ENCODE measurements at places on chromosomes 12 and 14.

- no peak for DNase-seq
Observed at GRCh38 chr14:66369157-66369697, 116.9 kb upstream of the CCDC196 start.

- no peak for DNase-seq
Observed at GRCh38 chr14:68307790-68308168, 485.1 kb downstream of the ZFP36L1 start.

DNA sequence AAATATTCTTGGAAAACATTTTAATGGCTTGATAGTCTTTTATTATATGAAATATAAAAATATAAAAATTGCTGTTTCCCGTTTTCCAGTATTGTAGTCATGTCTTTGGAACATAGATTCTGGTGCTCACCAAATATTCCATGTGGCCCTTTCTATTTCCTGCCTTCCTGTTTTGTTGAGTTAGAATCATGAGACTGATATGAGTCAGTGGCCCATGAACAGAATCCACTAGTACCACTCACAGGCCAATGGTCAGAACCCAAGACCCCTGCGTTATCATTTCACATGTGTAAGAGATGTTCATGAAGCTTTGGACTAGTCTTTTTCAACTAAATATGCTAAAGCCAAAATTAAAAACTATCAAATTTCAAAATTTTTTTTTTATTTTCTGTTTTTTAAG lies 56.9 kb downstream of the BICD1 start:
- no peak for DNase-seq

GRCh38 chr12:19869413-19869812 lies 430.1 kb downstream of the AEBP2 start:
- DNase-seq: no peak

DNA sequence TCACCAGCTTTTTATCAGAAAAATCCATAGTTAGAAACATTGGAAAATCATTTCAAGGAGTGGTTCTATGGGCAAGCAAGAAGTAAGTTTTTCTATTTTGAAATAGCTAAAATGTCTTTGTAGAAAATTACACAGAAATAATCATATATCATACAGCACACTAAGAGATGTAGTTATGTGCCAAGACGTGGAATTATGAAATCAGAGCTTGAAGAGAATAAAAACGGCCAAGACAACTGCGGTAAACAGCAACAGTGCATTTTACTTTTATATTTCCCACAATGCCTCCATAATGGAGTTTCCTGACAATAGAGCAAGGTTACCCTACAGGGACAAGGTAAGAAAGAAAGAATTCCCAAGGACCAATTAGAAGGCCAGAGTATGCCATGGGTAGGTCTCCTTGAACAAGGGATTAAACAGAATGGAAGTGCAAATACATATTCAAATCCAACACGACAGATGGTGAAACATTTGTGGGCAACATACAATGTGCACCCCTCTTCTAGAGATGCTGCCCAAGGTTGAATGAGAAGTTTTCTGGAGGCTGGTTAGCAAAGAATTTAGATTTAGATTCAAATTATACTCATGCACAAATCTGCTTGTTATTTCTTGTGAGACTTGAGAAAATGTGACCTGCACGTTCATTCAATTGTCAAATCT lies 76.1 kb upstream of the BTG1 start:
- DNase-seq: no peak

GRCh38 chr14:54675236-54676128 lies 108.6 kb downstream of the SAMD4A start:
- no peak for DNase-seq

- DNase-seq: no peak
Observed at GRCh38 chr12:13144266-13144828, 40.9 kb upstream of the GSG1 start.

- DNase-seq: no peak
Observed at GRCh38 chr14:76810525-76810924, 2.2 kb downstream of the ANGEL1 start.

DNA sequence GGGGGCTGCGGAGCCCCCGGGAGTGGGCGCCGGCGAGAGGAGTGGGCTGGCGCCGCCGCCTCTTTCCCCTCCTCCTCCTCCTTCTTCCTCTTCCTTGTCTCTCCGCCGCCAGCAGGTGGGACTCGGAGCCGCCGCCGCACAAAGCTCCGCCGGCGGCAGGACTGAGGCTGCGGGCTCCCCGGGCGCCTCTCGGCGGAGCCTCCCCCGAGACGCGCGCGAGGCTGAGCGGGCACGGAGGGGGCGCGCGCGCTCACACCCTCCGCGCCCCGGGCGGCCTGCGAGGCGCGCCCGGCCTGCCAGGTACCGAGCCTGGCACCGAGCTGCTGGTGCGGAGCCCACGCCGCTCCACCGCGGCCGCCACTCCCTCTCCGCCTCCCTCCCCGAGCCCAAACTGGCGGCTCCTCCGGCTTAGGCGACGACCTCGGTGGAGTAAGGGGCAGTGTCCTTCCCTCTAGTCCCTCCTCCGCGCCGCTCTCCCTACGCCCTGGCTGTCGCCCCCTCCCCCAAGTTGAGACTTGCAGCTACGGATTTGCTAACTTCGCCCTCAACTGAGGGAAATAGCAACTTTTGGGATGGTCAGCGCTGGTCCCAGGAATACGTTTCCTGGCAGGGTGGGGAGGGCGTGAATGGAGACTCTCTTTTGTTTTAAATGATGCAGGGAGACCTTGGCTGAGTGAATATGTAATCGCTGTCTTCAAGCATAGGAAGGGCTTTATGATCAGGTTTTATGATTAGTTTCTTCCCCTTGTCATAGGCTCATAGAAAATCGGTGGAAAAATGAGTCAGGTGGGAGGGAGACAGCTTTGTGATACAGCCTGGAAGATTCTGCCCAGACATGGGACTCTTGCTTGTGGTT lies 199.5 kb upstream of the CAND1 start:
- peak; percentile 68 for DNase-seq

GRCh38 chr12:2214411-2214810 lies 161.6 kb downstream of the CACNA1C start:
- no peak for DNase-seq

DNA sequence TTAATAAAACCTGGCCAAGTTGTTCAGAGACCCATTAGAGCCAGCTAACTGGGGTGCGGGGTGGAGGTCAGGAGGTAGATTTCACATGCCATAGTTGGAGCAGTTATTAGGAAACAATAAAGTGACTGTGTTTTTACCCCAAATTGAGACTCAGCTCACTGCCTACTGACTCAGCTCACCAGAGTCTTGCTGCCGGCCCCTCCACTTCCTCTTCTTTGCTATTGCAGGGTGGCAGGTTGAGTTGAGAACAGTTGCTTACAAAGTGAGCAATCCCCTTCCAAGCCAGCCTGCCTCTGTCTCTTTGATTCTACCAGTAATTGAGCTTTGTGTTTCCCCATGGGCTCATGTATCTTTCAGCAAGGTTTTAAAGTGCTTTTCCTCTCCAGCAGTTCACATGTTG lies 12.9 kb downstream of the ST8SIA1 start:
- no peak for DNase-seq

DNA sequence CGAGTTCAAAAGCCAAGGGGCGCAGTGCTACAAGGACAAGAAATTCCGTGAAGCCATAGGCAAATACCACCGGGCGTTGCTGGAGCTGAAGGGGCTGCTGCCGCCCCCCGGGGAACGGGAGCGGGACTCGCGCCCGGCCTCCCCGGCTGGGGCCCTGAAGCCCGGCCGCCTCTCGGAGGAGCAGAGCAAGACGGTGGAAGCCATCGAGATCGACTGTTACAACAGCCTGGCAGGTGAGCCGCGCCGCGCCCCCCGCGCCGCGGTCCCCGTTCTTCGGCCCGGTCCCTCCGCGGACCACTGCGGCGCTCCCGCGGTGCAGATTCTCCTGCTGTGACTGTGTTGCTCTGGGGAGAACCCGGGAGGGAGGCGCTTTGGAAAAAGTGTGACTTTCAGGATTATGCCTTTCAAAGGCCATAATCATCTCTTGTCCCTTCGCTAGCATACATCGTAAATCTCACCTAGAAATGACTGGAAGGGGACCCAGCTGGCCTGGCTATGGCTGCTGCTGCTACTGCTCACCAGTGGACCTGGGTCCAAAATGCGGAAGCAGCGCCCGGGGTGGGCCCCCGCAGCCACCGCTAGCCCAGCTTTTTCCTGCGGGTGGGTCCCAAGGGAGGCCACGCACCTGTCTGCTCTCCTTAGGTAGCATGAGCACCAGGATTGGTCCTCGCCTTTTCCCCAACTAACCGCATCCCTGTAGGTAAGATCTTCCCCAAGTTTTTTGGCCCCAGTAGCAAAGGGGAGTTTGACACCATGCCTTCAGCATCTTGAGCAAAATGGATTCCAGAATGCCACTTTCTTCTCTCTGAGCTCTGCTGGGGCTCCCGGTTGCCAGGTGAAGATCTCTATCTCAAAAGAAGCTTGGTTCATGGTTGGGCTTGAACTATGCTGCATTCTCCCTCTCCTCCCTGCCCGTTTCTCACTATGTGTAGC lies 853 bp downstream of the TTC9 start:
- no peak for DNase-seq

GRCh38 chr14:39233680-39234326 lies at the start of gene MIA2:
TSS of gene MIA2 (plus strand) at chr14:39233915. CDS start at chr14:39234115, 200 bp downstream.
- no peak for DNase-seq

DNA sequence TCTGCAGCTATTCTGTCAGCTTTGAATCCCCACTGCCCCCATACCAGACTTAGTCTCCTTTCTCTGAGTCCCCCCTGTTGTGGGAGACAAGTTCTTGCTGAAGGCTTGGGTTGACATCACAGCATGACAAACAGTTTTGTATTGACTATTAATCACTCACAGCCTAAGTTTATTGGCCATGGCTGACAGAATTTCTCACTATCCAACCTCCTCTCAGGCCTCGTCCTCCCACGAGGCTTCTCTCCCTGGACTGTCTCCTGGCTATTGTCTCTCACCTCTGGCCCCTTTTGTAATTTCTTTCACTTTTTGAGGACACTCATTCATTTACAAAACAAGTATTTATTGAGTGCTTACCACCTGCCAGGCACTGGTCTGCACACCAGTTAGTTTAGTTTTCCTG lies 35.2 kb upstream of the DCD start:
- no peak for DNase-seq

- peak; percentile 21 for DNase-seq
Observed at GRCh38 chr14:66511849-66512248, 3.9 kb downstream of the GPHN start.

DNA sequence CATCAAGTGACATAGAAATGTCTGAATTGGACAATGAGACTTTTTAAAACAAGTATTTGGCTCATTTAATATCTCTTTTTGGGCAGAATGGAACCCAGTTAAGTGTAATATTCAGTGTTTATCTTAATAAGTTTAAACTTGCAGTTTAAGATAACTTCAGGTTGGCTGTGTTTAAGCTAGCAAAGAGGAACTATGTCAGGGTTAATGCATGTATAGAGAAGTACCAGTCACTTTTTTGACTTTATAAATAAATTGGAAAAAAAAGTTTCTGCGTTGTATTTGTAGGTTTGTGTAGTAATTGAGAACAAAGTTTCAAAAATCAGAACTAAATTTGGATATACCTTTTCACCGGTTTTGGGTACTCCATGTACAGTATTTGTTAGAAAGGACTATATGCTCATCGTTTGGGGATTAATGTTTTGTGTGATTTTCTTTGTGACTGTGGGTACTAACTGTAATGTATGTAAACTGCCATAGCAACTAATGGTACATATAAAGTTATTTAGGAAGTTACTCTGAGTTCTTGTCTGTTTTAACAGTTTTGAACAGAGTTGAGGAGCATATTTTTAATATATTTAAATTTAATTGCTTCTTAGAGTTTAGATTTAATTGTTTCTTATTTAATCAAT lies 4.5 kb downstream of the HMGA2 start:
- no peak for DNase-seq

- peak; percentile 71 for DNase-seq
Observed at GRCh38 chr14:96509457-96510090, 7.4 kb downstream of the PAPOLA start.

GRCh38 chr14:72499746-72500145 lies 394.2 kb downstream of the DPF3 start:
- DNase-seq: no peak

GRCh38 chr12:13277293-13277692 lies 80.8 kb downstream of the EMP1 start:
- no peak for DNase-seq

DNA sequence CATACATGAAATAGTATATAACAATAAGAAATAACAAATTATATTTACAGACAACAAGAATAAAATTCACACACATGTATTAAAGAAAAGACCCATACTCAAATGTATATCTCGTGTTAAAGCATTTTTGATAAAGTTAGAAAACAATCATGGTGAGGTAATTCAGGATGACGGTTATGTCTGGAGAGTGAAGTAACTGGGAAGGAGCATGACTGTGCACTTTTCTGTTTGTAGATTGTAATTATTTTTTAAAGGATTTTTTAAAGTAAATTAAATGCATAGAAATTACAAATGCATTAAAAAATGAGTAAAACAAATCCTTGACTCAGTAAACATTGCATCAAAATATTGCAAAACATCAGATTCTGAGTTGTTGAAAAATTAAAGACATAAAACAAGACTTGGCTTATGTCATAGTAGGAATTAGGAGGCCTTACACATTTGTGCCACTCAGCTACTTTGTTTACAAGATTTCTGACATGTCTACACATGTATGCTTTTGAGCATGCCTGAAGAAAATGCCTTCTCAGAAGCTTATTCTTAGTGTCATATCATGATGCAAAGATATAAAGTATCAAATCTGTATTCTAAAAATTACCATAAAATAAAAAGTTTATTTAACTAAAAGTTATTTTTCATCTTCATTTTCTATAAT lies 1325.1 kb downstream of the SLC16A7 start:
- DNase-seq: no peak

DNA sequence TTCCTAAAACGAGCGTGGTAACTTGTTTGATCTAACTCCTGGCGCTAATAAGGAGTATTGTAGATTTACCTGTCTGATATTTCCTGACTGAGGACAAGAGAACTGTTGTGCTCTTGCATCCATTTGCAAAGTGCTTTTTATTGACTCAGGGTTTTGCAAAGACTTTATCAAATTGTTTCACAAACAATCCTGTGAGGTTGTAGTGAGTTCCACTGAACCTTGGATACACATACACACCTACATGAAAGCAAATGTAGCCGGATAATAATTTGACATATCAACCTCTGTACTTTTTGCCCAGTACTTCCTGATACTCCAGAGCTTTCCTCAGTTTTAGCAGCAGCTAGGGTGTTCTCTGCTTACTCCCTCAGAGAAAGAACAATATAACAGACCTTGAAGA lies 6.7 kb upstream of the PTGER2 start:
- no peak for DNase-seq

DNA sequence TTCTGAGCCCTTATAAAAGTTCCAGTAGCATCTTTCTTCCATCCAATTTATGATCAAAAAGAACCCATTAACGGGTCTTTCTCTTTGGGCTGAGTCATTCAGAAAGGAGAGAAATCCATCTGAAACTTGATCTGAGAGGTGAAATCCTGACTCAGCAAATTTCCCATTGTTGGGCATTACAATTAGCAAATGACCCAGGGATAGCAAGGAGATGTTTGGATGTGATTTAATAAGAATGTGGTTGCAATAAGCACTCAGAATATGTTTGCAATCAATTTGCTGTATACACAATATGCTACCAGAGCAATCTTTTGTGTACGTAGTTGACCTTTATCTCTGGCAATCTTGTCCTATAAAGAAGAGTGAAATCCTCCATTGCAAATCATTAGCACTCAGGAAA lies 122.7 kb downstream of the CCDC60 start:
- no peak for DNase-seq

GRCh38 chr14:55302367-55303124 lies 31.3 kb downstream of the FBXO34 start:
- no peak for DNase-seq

- DNase-seq: no peak
Observed at GRCh38 chr12:12912711-12913110, 21.3 kb downstream of the GPRC5A start.

GRCh38 chr14:31530136-31530535 lies 31.1 kb upstream of the NUBPL start:
- no peak for DNase-seq
